ENCODE measurements at places on chromosomes 5 and 9.
A peak's percentile ranks its signal among the peaks of the same experiment; 100 is the strongest.

- no peak for DNase-seq
Observed at GRCh38 chr9:126618190-126618584, 4.5 kb downstream of the LMX1B start.

- no peak for DNase-seq
Observed at GRCh38 chr9:132854832-132855231, 23.3 kb downstream of the AK8 start.

- DNase-seq: no peak
Observed at GRCh38 chr5:11148810-11149539, 387.9 kb upstream of the DAP start.

- no peak for DNase-seq
Observed at GRCh38 chr9:9752722-9753121, 860.1 kb downstream of the PTPRD start.

DNA sequence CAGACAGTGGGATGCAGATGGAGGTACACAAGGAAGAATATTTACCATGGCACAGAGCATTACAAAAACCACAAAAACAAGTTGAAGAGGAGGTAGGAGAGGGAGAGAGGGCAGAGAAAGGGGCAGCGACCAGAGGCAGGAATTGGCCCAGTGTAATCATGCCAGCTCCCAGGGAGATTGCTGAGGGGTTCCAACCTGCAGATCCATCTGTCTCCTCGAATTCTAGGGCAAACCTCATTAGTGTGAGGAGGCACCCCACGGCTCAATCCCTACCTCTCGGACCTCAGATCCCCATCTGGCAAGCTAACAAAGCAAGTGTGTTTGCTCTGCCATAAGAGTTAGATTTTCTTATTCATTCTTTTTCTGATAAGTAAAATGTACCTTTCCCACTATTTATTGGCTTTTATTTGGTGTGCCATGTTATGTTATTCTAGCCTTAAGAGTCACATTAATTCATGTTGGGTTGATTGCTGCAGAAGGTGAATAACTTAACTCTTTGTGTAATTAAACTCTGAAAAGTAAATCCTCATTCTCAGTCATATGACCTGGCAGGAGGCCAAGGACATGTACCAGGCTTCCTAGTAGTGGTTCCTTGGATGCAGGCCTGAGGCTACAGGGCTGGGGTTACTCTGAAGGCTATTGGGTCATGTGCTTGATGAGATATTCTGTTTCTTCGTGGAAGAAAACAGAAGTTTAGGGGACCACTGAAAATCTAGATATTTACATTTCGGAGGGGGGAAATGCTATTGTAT lies 315.2 kb upstream of the ATP10B start:
- DNase-seq: no peak

GRCh38 chr9:4344946-4345345 lies 45.1 kb upstream of the GLIS3 start:
- DNase-seq: peak; percentile 44

GRCh38 chr5:67876371-67876770 lies 339.2 kb upstream of the PIK3R1 start:
- no peak for DNase-seq

Data from stimulated activated CD4-positive, alpha-beta T cell treated with anti-CD3 and anti-CD28 coated beads, Interleukin-15, amount 100 ng/mL, for 48 hours (primary cell).